H9 (cell line): ENCODE measurements at places on chromosomes 12 and 14.

- DNase-seq: no peak
Observed at GRCh38 chr14:95896498-95897135, 20.0 kb downstream of the TUNAR start.

- DNase-seq: no peak
Observed at GRCh38 chr14:104467641-104468040, 111.9 kb upstream of the C14orf180 start.

- DNase-seq: no peak
Observed at GRCh38 chr14:55180434-55180833, 11.0 kb downstream of the DLGAP5 start.

DNA sequence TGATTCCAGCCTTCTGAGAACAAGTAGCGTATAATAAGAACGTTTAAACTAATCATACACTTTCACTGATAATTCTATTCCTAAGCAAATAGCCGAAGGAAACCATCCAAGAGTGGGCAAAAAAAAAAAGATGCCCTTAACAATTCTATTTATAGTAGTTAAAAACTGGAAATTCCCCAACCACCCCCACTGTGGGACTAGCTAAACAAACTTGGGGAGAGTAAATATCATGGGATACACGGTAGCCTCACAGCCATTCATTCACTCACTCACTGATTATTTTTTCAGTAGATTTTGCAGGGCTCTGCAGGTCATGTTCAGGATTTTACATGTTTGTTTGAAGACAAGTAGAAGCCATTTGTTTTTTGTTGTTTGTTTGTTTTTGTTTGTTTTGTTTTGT, 197.0 kb downstream of the ETV6 start:
- peak; percentile 12 for DNase-seq

DNA sequence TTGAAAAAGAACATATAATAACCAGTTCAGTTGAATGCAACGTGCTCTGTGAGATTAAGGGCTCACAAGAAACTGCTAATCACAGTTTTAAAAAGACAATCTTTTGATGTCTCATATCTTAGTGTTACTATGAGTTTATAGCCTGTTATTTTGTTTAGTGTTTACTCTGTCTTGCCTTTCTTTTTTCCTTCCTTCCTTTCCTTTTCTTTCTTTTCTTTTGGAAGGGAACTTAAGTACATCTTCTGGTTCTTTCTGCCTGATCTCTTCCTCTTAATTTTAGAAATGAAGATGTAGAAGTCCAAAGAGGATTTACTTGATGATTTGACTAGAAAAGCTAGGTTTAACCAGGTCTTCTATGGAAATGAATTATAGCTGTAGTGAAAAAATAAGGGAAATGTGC, 38.2 kb downstream of the WNK1 start:
- DNase-seq: no peak

DNA sequence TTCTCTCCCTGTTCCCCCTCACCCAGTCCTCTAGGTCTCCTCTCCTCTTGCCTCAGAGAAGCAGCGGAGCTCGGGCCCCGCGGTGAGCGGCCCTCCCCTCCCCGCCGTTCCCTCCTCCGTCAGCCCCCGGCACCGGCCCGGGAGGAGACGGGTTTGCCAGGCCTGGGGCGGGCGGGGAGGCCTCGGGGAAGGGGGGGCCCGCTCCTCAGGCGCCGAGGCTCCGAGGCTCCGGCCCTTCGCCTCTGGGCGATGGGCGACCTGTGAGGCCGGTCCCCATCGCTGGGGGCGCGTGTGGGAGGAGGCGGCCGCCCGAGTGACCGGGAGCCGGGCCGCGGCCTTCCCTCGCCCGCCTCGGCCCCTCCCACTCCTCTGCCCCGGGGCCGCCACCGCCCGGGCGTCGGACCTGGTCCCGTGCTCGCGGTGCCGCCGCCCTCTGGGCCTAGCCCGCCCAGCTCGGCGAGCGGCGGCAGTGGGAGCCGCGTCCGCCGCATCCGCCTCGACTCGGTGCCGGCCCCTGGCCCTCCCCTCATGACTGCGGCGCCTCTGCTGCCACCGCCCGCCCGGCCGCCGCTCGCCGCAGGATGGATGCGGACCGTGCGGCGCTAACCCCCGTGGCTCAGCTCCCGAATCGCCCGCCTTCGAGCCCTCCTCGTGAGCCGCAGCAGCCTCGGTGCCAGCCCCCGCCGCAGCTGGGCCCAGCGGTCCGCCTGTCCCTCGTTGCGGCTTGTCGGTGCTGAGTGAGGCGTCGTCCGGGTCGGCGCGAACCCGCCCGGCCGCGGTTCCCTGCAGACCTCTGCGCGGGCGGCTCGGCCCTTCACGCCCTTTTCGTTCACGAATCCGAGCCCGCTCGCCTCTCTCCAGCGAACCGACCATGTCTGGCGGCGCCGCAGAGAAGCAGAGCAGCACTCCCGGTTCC, 574 bp downstream of the WNK1 start:
- DNase-seq: peak; percentile 39

GRCh38 chr14:81972601-81973000, 438.9 kb upstream of the SEL1L start:
- DNase-seq: no peak

- peak; percentile 86 for DNase-seq
Observed at GRCh38 chr12:51262758-51263177, 7.4 kb downstream of the SMAGP start.
